Vein endothelial cell (primary cell): ENCODE measurements at places on chromosomes 7 and 10. TPM values are rescaled to one million over a fixed set of nuclear protein-coding genes. Genes with fewer than 3 reads are reported as not detected.

Gene STYXL1
- total RNA-seq = 31.0 and 32.3 TPM in 2 replicates

Gene SPDYE3
- not detected in 2 replicates for total RNA-seq

Gene KLF14
- total RNA-seq = not detected in 2 replicates

Gene TEX36
- not detected in 2 replicates for total RNA-seq

Gene LRIT1
- not detected in 2 replicates for total RNA-seq

Gene LRRN3
- total RNA-seq = under 0.01 TPM in 1 of 2 replicates, not detected in the other

Gene NCF1
- total RNA-seq = not detected in 2 replicates

Gene PDE1C
- total RNA-seq = 0.33 and 1.8 TPM in 2 replicates

Gene A1CF
- not detected in 2 replicates for total RNA-seq

Gene VSTM2A
- not detected in 2 replicates for total RNA-seq

Gene CLDN3
- total RNA-seq = 0.98 TPM in 1 of 2 replicates, not detected in the other

Gene CNNM1
- under 0.01 and 0.10 TPM in 2 replicates for total RNA-seq

Gene MOGAT3
- total RNA-seq = not detected in 2 replicates

Gene HTRA1
- 32.0 and 39.1 TPM in 2 replicates for total RNA-seq

Gene CFAP70
- total RNA-seq = under 0.01 and 0.29 TPM in 2 replicates

Gene KIF20B
- 8.8 and 15.0 TPM in 2 replicates for total RNA-seq

Gene ANKRD30A
- under 0.01 TPM in 1 of 2 replicates, not detected in the other for total RNA-seq

Gene MMD2
- not detected in 2 replicates for total RNA-seq

Gene CACUL1
- 34.6 and 42.1 TPM in 2 replicates for total RNA-seq

Gene LZTS2
- total RNA-seq = 88.2 and 90.0 TPM in 2 replicates

Gene PRTFDC1
- total RNA-seq = 7.8 and 10.9 TPM in 2 replicates
